ENCODE measurements at places on chromosomes 4 and X.

GRCh38 chrX:9701790-9702189 is 63.9 kb downstream of the GPR143 start:
- no peak for DNase-seq

- DNase-seq: no peak
Measured at GRCh38 chr4:188008377-188008776, 12.8 kb downstream of the ZFP42 start.

DNA sequence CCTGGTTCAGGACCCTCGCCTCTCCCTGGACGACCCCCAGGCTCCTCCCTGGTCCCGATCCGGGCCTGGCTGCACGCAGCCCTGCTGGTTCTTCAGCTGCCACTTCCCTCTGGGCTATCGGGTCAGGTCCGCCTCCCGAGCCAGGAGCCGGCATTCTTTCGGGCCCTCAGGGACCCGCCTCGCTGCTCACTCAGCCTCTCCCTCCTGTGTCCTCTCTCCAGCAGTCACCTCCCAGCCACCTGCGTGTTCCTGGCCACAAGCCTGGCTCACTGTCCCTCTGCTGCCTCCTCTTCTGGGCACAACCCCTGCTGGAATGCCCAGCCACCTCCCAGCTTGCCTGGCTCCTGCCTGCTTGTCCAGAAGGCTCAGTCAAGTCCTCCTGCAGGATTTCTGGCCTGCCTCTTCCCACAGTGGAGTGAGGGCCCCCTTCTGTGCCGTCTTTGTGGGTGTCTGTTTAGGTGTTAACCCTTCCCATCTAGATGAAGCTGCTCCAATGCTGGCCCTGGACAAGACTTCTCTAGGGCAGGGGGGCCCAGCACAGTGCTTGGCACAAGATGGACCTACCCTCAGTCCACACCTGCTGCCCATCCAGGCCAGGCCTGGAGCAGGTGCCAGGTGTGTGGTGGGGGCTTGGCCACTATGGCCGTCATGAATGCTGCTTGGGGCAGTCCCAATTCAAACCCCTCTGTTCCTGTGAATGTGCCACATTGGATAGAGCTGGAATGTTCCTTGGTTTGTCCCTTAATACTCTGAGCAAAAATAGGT is 2.2 kb downstream of the WFS1 start:
- DNase-seq: no peak

- DNase-seq: no peak
Measured at GRCh38 chrX:11704725-11705495, 39.2 kb upstream of the ARHGAP6 start.

DNA sequence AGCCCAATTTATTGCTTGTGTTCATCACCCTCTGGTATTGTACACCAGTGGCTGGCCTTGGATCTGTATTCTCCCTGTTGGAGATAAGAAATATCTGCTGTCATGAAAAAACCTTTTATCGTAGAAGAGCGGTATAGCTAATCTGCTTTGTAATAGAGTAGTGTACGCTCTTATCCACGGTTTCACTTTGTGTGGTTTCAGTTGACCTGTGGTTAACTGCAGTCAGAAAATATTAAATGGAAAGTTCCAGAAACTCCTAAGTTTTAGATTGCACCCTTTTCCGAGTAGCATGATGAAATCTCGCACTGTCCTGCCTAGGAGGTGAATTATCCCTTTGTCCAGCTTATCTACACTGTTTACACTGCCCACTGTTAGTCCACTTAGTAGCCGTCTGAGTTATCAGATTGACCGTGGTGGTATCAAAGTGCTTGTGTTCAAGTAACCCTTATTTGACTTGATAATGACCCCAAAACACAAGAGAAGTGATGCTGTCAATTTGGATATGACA is 42.4 kb downstream of the KDM6A start:
- DNase-seq: no peak

- DNase-seq: no peak
Measured at GRCh38 chrX:47446431-47446830, 36.6 kb downstream of the ZNF41 start.

DNA sequence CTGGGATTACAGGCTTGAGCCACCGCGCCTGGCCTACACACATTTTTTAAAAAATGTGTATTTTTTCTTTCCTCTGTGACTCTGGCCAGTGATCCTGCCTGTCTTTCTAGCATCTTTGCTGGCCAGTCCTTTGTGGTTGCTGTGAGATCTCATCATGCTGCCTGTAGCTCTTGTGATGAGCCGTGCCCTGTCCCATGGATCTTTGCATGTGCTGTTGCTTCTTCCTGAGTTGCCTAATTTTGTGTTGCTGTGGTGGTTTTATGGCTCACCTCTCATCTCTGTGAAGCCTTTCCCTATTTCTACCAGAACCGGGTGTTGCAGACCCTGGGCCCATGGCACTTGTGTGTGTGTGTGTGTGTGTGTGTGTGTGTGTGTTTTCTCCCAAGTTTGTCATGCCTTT is 8.3 kb downstream of the NSD2 start:
- no peak for DNase-seq

- DNase-seq: no peak
Measured at GRCh38 chr4:138964716-138965426, 50.7 kb upstream of the NOCT start.

DNA sequence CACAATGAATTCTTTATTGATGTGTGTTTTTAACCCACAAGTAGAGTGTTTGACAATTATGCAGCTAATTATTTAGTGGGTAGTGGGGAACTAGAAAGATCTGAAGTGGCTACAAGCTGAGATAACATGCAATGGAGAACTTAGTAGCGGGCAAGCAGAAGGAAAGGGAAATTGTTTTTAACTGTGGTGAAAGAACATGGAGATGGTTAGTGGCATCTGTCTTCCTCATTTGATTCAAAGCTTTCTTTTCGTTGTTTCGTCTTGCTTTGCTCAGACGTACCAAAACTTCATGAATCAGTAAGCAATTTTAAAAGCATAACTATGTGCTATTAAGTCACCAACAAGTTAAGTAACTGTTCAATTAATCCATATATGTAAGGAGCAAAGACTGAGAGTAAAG is 169.9 kb downstream of the BANK1 start:
- DNase-seq: no peak

DNA sequence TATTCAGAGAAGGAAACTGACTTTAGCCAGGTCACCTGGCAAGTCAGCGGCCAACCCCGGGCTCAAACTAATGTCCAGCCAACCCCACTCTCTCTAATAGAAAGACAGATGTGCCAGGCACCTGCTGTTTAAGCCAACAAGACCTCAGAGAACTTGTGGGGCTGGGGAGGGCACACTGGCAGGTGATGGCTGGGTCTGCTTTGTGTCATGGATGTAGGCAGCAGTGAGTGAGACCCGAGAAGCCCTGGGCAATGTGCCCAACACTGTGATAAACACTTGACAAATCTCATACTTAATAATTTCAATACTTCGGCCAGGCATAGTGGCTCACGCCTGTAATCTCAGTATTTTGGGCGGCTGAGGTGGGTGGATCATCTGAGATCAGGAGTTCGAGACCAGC is 9.0 kb upstream of the CD99L2 start:
- DNase-seq: no peak

DNA sequence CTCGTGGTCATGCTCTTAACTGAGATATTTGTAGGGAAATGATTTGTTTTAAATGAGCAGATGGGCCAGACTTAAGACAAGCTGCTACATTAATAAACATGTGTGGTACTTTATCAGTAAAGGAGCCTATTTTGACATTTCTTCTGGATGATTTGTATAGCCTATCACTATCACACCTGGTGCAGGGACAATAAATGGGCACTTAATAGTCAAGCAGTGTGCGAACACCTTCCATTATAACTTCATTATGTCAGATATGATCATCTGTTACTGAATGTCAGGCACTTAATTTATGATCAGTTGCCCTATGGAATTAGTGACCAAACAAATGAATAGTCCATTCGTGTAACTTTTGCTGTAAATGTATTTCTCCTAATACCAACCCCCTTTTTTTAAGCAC is 628.8 kb downstream of the ADGRL3 start:
- DNase-seq: no peak

DNA sequence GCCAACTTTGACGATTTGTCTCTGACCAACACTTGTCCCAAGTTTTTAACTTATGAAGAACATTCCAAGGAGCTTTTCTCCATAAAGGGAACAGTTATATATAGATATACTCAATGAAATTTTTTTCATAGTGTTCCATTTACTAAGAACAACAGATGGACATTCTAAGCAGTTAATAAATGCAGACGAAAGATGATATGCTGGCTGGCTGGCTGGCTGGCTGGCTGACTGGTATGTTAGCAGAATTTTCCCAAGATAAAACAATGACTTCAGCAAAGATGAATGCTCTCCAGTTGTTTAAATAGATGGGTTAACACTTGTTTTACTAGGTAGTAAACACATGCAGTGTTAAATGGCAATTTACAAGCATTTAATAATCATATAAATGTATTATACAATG is 62.2 kb downstream of the SPANXN3 start:
- DNase-seq: peak; percentile 31

GRCh38 chrX:23365541-23365940 is 30.9 kb downstream of the PTCHD1 start:
- DNase-seq: no peak

DNA sequence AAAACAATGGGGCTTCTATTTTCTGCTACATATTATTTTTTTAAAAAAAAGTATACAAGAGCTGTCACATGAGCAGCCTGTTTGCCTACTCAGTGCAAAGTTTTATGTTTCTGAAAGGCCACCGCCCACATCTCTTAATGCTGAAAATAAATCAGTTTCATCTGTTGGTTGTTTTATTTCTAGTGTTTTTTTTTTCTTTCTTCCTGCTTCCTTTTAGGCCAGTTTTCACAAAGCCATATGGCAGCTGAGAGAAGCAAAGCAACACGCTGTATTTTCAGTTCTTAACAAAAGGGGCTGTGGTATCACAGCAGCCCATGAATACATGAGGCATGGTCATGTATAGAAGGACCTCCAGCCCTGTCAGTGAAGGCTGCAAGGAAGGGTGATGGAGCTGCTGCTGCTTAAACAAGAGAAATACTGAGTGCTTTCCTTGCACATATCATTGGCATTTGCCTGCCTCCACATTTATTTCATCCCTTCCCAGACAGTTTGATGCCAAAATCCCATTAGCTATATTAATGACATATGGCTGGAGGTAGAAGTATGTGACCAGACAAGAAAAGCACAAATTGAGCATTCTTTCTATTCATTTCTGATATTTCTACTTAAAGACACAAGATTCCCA is 172.5 kb downstream of the PCDH18 start:
- DNase-seq: peak; percentile 51

GRCh38 chr4:16827794-16828724 is 70.4 kb downstream of the LDB2 start:
- no peak for DNase-seq

DNA sequence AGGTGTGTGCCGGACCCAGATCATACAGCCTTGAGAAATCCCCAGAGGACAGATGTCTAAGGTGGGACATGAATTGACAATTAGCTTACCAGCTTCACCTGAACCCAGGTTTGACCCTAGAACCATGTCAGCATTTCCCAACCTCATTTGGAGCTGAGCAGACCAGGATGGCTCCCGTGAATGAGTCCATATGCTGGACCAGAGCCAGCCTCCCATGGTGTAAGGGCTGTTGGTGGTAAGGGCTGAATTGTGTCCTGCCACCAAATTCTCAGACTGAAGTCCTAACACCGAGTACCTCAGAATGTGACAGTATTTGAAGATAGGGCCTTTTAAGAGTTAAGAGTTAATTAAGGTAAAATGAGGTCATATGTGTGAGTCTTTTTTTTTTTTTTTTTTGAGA is 88.3 kb downstream of the SLC34A2 start:
- no peak for DNase-seq

- DNase-seq: no peak
Measured at GRCh38 chrX:107978707-107979307, 3.4 kb downstream of the TEX13B start.

DNA sequence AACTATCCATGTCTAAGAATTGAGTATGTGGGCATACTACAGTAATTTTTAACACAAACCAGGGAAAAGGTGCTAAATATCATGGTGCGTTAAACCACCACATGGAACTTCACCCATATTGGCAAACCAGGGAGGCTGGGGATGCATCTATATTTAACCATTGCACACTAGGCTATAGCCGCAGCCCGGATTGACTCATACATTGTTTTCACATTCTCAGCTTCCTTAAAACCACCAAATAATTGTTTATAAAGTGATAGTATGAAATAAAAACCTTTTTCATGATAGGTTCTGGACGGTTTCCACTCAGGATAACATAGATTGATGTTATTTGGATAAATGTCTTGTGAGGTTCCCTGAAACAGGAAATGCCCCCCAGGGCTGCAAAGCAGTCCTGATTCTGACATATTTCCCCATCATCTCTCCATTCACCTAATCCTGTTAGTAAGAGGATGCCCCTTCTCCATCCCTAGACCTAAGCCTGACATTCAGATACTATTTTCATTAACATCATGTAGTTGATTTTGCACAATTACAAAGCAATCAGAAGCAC is 7.9 kb downstream of the COL25A1 start:
- DNase-seq: no peak

DNA sequence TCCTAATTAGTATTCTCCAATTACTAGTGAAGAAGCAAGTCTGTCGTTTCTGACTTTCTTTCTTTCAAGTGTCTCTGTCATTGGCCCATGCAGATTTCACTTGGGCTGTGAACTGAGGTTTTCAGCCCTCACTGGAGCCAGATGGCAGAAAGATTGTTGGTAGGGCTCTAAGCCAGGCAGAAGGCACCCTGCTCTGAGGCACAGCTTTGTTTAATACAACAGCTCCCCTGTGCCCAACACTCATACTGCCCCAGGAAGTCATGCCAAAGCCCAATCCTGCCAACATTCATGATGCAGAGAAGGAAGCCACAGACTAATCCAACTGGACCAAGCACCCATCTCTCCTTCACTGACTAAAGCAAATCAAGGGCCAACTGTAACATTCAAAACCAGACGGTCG is 117.1 kb upstream of the FRG1 start:
- peak; percentile 36 for DNase-seq

GRCh38 chr4:150039274-150040127 is 38.7 kb upstream of the DCLK2 start:
- no peak for DNase-seq

GRCh38 chr4:87108142-87108546 is 112.3 kb downstream of the KLHL8 start:
- peak; percentile 53 for DNase-seq

- DNase-seq: no peak
Measured at GRCh38 chr4:151689211-151689991, 71.4 kb downstream of the GATB start.

- no peak for DNase-seq
Measured at GRCh38 chr4:14392378-14392777, 609.9 kb upstream of the CPEB2 start.

DNA sequence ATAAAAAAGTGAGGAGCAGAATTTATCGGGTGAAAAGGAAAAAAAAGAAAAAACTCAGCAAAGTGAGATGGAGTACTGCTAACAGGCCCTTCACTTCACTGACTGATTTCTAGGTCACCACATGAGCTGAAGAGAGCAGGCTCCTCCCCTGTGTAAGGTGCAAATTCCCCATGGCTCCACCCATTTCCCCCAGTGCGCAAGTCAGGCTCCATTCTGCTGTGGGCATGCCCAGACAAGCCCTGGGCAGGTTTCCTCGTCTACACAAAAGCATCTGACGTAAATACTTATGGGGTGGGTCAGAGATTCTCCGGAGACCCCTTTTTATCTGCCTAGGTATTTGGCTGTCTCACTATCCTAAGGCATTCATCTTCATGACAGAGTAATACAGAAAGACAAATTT is 157.9 kb downstream of the MAGEB5 start:
- no peak for DNase-seq

- no peak for DNase-seq
Measured at GRCh38 chr4:58603951-58604350, 1493.8 kb upstream of the IGFBP7 start.

GRCh38 chr4:122479935-122480416 is 23.5 kb upstream of the IL2 start:
- DNase-seq: no peak
